ENCODE measurements at places on chromosomes 4 and X.

- no peak for DNase-seq
Measured at GRCh38 chrX:148904421-148905111, 404.1 kb downstream of the AFF2 start.

- DNase-seq = no peak
Measured at GRCh38 chr4:39124885-39125599, 57.3 kb upstream of the WDR19 start.

DNA sequence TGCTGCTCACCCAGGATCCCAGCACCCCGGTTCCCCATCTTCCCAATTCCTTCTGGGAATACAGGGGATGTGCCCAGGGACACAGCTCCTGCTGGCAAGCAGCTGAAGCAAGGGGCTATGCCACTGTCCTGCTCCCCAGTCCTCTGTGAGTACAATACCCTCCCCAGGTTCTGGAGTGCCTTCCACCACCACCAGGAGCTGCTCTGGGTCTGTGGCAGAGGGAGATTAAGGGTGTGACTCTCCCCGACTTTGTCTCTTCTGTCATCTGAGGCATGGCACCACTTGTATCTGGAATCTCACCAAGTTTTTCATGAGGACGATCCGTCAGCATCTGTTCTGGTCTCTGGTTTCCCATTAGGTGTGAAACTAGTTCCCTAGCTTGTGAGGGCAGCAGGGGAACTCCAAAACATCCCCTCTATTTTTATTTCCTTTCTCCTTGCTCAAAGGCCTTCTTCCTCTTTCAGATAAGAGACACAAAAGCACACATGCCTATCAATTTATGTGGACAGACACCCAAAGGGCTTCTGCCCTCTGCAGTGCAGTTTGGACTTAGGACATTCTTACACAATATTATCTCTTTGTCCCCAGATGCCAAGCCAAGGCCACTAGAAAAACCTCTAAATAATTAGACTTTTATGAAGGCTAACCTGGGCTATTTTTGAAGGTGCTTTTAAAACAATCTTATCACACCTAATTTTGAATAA lies 26.8 kb downstream of the MGST2 start:
- DNase-seq = no peak

DNA sequence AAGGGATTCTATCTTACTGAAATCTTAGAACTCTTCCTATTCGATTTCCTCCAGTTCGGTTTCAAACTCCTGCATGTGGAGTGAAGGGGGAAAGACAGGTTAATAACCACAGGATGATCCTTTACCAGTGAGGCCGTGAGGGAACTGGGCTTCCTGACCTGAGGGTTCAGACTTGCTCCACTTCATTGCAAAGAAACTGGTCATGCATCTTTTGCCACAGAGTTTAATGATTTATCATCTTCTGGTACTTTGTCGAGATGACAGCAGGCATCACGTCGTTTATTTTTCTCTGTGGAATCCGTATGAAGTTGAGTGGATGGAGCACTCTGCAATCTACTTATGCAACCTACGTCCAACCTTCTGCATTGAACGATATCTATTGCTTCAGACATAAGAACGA lies 145.9 kb upstream of the NLGN4X start:
- DNase-seq = no peak

GRCh38 chr4:100086766-100087431 lies 103.4 kb downstream of the DDIT4L start:
- DNase-seq = no peak

GRCh38 chr4:82508806-82509428 lies 52.9 kb downstream of the TMEM150C start:
- DNase-seq = no peak

- peak; percentile 60 for DNase-seq
Measured at GRCh38 chr4:5752376-5753184, 41.6 kb downstream of the EVC start.

DNA sequence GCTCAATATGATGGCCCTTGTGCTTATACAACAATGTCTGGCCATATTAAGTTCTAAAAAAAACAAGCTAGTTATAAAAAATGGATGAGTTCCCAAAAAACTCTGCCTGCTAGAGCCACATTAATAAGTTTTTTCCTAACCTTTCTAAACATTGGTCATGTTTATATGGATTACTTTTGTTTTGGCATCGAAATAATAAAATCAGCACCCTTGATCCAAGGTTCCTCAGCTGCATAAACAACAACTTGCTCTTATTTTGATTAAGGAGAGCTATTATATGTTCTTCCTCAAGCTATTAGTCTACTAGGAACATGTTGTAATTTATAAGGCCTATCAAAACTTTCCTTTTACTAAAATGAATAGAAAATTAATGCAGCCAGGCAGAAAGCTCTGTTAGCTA lies 48.4 kb downstream of the UNC5C start:
- DNase-seq = no peak

GRCh38 chrX:30794497-30794896 lies 94.6 kb downstream of the TAB3 start:
- DNase-seq = no peak

GRCh38 chrX:10326578-10326977 lies 169.8 kb downstream of the CLCN4 start:
- DNase-seq = no peak

DNA sequence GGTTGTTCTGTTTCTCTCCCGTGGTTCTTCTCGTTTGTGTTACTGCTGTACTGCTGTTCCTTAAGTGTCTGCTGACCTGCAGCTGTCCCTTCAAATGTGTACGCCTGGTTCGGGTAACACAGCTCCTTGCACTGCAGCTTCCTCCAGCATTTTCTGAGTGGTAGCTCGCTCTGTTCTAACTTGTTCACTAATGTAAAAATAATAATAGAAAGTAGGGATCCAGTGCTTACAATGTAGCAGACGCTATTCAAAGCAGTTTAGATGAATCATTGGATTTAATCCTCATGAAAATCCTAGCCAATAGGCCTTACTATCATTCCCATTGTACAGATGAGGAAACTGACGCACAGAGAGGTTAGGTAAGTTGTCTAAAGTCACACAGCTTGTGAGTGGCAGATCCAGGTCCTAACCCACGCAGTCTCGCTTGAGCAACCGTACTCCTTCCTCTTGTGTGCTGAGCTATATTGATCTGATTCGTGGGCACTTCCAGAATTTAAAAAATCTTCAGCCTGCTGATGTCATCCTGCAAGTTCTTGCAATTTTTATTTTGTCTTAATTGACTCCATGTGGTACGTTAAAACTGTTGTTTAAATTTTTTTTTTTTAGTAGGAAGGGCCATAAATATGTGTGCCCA lies 448.2 kb upstream of the FAT1 start:
- no peak for DNase-seq

Data from sigmoid colon (tissue), 7 donors.